ENCODE measurements at places on chromosomes 16 and 17. TPM values are rescaled to one million over a fixed set of nuclear protein-coding genes. Genes with fewer than 3 reads are reported as not detected.

The MEOX1 gene
- total RNA-seq = not detected

The FAM117A gene
- total RNA-seq = 0.98 TPM

The CUEDC1 gene
- 20.0 TPM for total RNA-seq

The KCNAB3 gene
- 2.0 TPM for total RNA-seq

The ZP2 gene
- total RNA-seq = not detected

The IL34 gene
- not detected for total RNA-seq

The FBXW10 gene
- not detected for total RNA-seq

The PRAC1 gene
- not detected for total RNA-seq

The FZD2 gene
- total RNA-seq = 7.5 TPM

The BRICD5 gene
- 1.3 TPM for total RNA-seq

The LITAFD gene
- not detected for total RNA-seq

The ATAD5 gene
- 8.6 TPM for total RNA-seq

The KRT26 gene
- not detected for total RNA-seq

The SLC2A4 gene
- total RNA-seq = not detected

The STARD3 gene
- 37.3 TPM for total RNA-seq

The PARN gene
- total RNA-seq = 41.8 TPM

The SMIM5 gene
- 1.2 TPM for total RNA-seq

The KRT32 gene
- total RNA-seq = 0.08 TPM

The CD300E gene
- not detected for total RNA-seq

The CORO6 gene
- 0.83 TPM for total RNA-seq

All from A375 (cell line).